ENCODE measurements at places on chromosomes 1 and 21.
A peak's percentile ranks its signal among the peaks of the same experiment; 100 is the strongest.

DNA sequence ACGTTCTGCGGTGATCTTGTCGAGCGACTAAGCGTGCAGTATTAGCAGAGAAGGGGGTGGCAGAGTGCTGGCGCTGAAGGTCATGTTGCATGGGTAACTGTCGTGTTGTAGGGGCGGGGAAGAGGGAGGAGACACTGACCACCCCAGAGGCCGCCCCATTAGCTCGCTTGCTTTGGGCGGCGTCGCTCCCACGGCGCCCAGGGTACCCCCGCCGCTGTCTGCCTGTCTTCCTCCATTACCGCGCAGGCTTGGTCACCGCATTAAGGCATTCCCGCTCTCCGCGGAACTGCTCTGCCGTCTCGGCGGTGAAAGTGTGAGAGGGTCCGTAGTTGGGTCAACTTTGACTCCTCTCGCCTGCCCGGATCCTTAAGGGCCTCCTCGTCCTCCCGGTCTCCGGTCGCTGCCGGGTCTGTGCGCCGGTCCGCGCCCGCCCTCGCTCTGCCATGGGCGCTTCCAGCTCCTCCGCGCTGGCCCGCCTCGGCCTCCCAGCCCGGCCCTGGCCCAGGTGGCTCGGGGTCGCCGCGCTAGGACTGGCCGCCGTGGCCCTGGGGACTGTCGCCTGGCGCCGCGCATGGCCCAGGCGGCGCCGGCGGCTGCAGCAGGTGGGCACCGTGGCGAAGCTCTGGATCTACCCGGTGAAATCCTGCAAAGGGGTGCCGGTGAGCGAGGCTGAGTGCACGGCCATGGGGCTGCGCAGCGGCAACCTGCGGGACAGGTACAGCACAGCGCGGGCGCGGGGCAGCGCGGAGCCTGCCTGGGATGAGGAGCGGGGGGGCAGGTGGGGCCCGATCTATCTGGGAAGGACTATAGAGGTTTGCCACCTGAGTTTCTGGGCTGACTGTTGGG, at the start of gene MTARC2:
MTARC2 (plus strand) TSS at position 234 of the 846 bp plus-strand sequence; CDS start at position 444, 210 bp downstream.
- peak; percentile 77 for DNase-seq
- H3K4me3 ChIP-seq: peak within 1 kb of the TSS; percentile 91
- no peaks in the 10 kb centered on the region for H3K27me3 ChIP-seq

DNA sequence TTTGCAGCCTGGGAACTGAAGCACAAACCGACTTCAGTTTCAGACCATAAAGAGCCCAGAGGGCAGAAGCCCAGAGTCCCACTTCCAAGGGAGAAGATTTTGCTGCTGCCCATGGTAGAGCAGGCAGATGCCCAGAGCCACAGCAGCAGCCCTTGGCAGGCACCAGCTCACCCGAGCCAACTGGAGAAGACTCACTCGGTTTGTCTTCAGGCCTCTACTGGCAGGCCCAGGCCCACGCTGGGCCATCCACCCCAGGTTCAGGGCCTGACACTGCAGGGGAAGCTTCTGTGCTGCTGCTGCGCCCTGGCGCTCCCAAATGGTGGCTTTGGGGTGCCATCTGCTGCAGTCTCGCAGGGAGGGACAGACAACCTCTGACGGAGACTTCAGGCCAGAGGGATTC, 33.3 kb downstream of the SLC66A1 start:
- H3K4me1 ChIP-seq: no peaks in the 10 kb centered on the region
- no peak for DNase-seq
- peaks cover 30% of the 10 kb centered on the region for H3K36me3 ChIP-seq
- no peak overlapping the region for H3K4me3 ChIP-seq

DNA sequence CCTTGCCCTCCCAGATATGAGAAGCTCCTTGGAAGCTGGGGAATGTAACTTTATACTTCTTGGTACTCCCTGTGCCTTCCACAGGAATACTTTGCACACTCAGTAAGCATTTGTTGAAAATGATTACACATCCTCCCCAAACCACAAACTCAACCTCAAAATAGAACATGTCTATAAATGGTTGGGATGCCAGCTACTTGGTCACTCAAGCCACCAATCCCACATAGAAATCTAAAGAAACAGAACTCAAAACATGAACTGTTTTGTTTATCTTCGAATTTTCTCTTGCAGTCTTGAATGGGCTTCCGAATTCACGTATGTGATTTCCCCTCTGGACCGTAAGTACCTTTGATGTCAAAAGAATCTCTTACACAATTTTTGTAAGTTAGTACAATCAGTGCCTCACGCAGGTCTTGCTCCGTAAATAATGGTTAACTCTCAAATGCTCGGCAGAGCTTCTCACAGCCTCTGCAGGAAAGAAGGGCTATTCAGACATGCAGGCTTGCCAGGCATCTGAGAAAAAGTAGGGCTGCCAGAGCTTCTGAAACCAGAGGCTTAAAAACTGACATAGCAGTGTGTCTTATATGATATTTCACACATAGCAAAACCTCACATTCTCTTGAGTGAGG, 26.9 kb downstream of the SORT1 start:
- H3K4me3 ChIP-seq: no peak overlapping the region
- no peaks in the 10 kb centered on the region for H3K27me3 ChIP-seq
- H3K27ac ChIP-seq: no peak overlapping the region
- DNase-seq: no peak
- H3K36me3 ChIP-seq: no peaks in the 10 kb centered on the region

- no peaks in the 10 kb centered on the region for H3K27me3 ChIP-seq
- no peak overlapping the region for H3K4me3 ChIP-seq
- H3K27ac ChIP-seq: no peak overlapping the region
- H3K36me3 ChIP-seq: no peaks in the 10 kb centered on the region
These were observed 340.9 kb downstream of the KIF26B start for GRCh38 chr1:245495681-245496080.

DNA sequence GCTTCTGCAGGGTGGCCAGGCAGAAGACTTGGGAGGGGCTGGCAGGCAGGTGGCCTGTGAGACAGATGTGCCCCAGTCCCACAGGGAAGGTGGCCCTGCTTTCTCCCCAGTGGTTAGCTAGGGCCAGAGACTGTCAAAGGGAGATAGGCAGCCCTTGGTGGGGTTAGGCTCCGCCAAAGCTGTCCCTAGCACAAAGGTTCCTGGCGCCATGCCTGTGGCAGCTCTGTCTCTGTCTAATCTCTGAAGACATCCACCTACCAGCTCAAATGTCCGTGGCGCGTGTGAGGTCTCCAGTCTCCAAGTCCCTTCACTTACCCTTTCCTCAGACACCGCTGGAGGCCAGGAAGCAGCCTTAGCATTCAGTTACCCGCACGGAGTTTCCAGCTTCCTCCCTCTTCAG, 17.7 kb downstream of the TCP10L start:
- H3K27ac ChIP-seq: no peak overlapping the region
- no peaks in the 10 kb centered on the region for H3K36me3 ChIP-seq
- no peak overlapping the region for H3K4me3 ChIP-seq

DNA sequence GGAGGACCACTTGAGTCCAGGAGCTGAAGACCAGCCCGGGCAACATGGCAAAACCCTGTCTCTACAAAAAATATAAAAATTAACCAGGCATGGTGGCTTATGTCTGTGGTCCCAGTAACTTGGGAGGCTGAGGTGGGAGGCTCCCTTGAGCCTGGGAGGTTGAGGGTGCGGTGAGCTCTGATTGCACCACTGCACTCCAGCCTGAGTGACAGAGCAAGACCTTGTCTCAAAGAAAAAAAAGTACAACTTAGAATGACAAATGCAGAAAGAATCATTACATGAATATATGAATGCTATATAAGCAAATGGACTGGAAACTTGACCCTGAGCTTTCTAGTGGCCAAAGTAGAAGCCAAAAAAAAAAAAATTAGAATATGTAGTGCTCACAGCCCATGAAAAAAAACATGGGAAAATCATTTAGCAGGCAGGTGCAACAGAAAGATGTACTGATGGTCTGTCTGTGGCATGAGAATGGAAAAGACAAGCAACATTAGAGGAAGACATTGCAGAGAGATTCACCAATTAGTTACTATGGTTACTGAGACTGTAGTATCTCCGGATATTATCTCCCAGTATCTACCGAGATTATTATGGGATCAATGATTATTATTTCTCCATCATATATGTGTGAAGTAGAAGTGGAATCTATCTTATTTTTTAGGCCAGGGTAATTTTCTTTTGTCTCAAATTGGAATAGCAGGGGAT, 19.2 kb downstream of the ELAPOR1 start:
- no peak for DNase-seq
- no peak overlapping the region for H3K4me3 ChIP-seq
- H3K36me3 ChIP-seq: no peaks in the 10 kb centered on the region

DNA sequence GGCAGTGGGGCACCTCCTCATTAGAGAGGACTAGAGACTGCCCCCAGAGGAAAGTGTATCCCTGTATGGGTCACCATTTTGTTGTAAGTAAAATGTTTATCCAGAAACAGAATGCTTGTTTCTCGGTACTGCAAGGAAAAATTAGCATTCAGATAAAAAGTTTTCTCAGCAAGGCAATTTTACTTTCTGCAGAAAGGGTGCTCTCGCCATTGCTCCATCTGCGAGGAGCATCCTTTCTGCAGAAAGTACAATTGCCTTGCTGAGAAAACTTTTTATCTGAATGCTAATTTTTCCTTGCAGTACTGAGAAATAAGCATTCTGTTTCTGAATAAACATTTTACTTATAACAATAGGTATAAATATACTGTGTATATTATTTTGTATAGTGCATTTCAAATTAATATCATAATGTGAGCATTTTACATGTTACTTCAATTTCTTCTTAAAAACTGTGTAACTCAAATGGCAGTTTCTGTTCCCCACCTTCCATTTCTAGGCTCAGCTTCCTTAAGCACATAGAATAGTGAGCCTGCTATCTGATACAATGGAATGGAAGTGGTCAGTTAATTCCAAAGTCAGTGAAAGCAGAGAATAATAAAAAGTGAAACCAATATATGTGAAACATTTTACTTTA, 76.5 kb upstream of the DESI2 start:
- no peaks in the 10 kb centered on the region for H3K36me3 ChIP-seq
- no peaks in the 10 kb centered on the region for H3K27me3 ChIP-seq
- no peak overlapping the region for H3K27ac ChIP-seq
- DNase-seq: no peak
- H3K4me3 ChIP-seq: no peak overlapping the region
- no peaks in the 10 kb centered on the region for H3K4me1 ChIP-seq

- H3K27ac ChIP-seq: peak overlapping the region; percentile 82
- peaks cover 26% of the 10 kb centered on the region for H3K4me1 ChIP-seq
- H3K4me3 ChIP-seq: peak overlapping the region; percentile 77
- H3K36me3 ChIP-seq: peaks cover 31% of the 10 kb centered on the region
These were observed 81.1 kb upstream of the AK4 start for GRCh38 chr1:65066766-65067490.

DNA sequence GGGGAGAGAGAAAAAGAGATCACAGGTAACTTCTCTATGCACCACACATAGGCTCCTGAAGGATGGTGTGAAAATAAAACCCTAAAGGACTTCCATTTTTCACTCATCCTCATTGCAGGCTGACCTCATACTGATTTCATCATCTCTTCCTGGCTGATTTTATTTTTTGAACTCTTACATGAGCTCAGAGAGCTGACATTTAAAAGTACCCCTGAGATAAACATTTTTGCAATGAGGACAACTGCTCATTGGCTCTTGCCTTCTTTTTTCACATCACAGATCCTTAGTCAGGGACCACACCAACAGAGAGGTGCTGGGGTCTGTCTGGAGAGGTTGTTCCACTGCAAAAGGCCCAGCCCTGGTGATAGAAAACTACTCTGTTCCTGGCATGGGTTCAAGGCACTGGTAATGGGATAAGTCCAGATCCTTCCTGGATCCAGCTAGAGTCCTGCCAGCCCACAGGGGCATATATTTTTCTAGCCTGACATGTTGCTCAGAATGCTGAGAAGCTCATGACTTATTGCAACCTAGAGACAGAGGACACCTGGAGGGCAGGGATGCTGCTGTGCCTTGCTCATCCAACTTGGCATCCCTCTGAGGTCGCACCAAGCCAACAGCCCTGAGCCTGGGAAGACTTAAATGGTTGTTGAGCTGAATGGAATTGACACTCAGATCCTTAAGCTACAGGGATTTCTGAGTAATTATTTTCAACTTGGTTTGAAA, 360.0 kb downstream of the HHAT start:
- no peak overlapping the region for H3K27ac ChIP-seq
- H3K36me3 ChIP-seq: no peaks in the 10 kb centered on the region
- no peak overlapping the region for H3K4me3 ChIP-seq
- no peaks in the 10 kb centered on the region for H3K4me1 ChIP-seq
- DNase-seq: no peak
- peaks cover 34% of the 10 kb centered on the region for H3K27me3 ChIP-seq

DNA sequence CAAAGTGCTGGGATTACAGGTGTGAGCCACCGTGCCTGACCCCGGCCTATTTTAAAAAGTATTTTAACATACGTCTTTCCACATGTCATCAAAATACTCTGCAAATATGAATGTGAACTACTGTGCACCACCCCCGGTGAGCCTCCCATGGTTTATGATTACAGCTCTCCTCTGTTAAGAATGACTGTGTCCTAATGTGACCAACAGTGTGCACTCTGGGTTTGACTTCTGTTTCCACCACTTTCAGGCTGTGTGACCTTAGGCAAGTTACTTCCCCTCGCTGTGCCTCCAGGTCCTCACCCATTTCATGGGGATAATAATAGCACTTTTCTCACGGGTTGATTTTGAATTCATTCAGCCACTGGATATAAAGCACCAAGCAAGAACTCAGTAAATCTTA, 14.7 kb downstream of the AMPD2 start:
- no peak for DNase-seq
- H3K27ac ChIP-seq: no peak overlapping the region
- H3K27me3 ChIP-seq: no peaks in the 10 kb centered on the region
- H3K4me3 ChIP-seq: no peak overlapping the region
- H3K4me1 ChIP-seq: peaks cover 15% of the 10 kb centered on the region
- H3K36me3 ChIP-seq: peaks cover 11% of the 10 kb centered on the region

DNA sequence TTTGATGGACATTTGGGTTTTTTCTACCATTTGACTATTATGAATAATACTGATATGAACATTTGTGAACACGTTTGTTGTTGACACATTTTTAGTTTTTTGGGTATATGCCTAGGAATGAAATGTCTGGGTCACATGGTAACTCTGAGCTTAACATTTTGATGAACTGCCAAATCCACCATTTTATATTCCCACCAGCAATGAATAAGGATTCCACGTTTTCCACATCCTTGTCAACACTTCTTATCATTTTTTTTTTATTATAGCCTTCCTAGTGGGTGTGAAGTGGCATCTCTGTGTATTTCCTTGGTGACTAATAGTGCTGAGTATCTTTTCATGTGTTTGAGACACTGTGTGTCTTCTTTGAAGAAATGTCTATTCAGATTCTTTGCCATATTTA, 67.6 kb downstream of the RASAL2 start:
- H3K4me3 ChIP-seq: no peak overlapping the region
- no peaks in the 10 kb centered on the region for H3K36me3 ChIP-seq
- H3K27me3 ChIP-seq: no peaks in the 10 kb centered on the region
- no peak for DNase-seq
- no peak overlapping the region for H3K27ac ChIP-seq

GRCh38 chr1:19432943-19433718, 52.2 kb downstream of the CAPZB start:
- no peaks in the 10 kb centered on the region for H3K27me3 ChIP-seq
- peak overlapping the region; percentile 20 for H3K4me3 ChIP-seq
- no peak overlapping the region for H3K27ac ChIP-seq

- H3K27me3 ChIP-seq: no peaks in the 10 kb centered on the region
- no peak for DNase-seq
- H3K36me3 ChIP-seq: peaks cover 20% of the 10 kb centered on the region
- peaks cover 45% of the 10 kb centered on the region for H3K4me1 ChIP-seq
- no peak overlapping the region for H3K4me3 ChIP-seq
These were observed 22.0 kb downstream of the AHCYL1 start for GRCh38 chr1:110006516-110006915.

Measured in Calu3 (cell line).